ENCODE measurements at places on chromosomes 12 and 14.
A peak's percentile ranks its signal among the peaks of the same experiment; 100 is the strongest.

DNA sequence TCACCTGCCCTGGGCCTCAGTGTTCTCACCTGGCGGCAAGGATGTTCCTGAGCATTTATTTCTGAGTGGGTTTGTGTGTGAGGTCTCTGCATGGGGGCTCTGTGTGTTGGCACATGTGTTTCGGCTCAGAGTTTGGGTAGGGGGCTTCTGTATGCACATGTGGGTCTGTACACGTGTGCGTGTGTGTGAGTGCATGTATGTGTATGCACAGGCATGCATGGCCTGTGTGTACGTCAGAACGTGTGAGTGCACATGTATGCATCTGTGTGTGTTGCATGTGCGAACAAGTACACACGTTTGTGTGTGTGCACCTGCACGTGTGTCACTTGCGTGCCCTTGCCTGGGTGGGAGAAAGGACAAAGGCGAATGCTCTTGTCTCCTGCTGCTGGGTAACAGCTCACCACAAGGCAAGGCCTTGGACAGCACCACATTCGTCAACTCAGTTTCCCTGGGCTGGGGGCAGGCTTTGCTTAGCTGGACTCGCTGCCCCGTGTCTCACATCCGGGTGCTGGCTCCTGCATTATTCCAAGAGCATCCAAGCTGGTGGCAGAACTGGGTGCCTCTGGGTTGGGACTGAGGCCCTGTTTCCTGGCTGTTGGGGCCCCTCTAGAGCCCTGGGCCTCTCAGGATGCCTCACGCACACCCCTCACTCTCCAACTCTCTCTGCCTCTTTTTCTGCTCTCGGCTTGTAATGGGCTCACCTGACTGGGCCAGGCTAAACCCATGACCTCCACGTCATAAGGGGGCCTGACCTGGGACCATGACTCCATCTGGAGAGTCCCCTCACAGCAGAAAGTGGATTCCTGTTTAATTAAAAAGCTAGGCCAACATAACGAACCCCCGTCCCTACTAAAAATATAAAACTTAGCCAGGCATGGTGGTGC is 153.6 kb upstream of the C14orf180 start:
- H3K27me3 ChIP-seq = no peaks in the 10 kb centered on the region
- no peak for DNase-seq
- H3K4me1 ChIP-seq = no peaks in the 10 kb centered on the region
- H3K4me3 ChIP-seq = no peak overlapping the region
- no peak overlapping the region for H3K27ac ChIP-seq
- no peaks in the 10 kb centered on the region for H3K36me3 ChIP-seq

DNA sequence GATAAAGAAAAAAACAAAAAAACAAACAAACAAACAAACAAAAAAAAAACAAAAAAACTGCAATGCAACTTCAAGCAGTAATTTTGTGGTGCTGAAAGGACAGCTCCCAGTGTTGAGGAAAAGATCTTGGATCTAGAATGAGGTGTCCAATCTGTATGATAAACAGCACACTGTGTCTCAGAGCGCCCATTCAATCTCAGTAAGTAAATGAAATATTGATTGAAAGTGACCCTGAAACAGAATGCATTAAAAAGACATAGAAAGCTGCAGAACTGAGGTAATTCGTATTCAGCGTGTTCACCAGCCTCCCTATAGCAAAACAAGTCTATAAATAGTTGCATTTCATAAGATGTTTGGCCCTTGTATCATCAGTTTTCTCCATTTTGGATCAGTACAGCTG is 153.0 kb downstream of the NOVA1 start:
- no peaks in the 10 kb centered on the region for H3K4me1 ChIP-seq
- no peaks in the 10 kb centered on the region for H3K27me3 ChIP-seq
- no peaks in the 10 kb centered on the region for H3K36me3 ChIP-seq
- H3K4me3 ChIP-seq = no peak overlapping the region
- H3K27ac ChIP-seq = no peak overlapping the region
- no peak for DNase-seq

DNA sequence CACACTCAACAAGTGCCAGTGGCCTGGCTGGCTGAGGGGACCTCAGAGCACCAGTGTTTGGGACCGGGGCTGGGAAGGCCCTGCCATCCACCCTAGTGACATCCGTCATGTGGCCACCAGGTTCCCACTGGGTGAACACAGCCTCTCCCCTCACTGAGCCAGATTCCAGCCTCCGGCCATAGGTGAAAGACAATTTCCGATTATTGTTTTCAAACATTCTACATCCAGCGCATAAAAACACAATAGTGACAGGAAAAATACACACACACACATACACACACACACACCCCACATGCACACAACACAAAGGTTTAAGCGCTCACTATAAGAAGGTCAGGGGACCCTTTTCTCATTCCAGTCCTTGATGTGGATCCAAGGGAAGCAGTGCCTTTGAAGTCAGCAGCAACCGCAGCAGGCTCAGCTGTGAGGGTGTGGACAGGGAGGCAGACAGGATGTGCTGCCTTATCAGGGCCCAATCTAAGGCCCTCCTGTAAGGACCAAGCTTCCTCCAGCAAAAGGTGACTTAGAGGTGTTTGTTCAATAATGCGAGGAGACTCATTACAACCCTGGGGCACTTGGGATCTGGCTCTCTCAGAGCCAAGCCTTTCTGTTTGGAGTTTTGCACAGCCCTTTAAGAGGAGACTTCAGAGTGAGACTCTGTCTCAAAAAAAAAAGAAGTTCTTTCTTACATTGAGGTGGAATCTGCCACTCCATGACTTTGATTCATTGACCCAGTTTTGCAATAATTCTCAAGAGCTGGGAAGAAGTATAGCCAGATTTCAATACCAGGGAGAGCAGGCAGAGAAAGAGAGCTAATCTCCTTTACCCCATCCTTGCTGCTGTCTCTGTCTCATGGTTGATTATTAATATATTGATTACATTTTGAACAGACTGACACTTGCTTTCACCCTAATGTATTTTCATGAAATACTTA is 227.8 kb downstream of the ZFP36L1 start:
- H3K4me1 ChIP-seq = peaks cover 35% of the 10 kb centered on the region
- peak; percentile 16 for DNase-seq
- no peaks in the 10 kb centered on the region for H3K27me3 ChIP-seq
- H3K27ac ChIP-seq = no peak overlapping the region
- H3K4me3 ChIP-seq = no peak overlapping the region
- H3K36me3 ChIP-seq = no peaks in the 10 kb centered on the region

DNA sequence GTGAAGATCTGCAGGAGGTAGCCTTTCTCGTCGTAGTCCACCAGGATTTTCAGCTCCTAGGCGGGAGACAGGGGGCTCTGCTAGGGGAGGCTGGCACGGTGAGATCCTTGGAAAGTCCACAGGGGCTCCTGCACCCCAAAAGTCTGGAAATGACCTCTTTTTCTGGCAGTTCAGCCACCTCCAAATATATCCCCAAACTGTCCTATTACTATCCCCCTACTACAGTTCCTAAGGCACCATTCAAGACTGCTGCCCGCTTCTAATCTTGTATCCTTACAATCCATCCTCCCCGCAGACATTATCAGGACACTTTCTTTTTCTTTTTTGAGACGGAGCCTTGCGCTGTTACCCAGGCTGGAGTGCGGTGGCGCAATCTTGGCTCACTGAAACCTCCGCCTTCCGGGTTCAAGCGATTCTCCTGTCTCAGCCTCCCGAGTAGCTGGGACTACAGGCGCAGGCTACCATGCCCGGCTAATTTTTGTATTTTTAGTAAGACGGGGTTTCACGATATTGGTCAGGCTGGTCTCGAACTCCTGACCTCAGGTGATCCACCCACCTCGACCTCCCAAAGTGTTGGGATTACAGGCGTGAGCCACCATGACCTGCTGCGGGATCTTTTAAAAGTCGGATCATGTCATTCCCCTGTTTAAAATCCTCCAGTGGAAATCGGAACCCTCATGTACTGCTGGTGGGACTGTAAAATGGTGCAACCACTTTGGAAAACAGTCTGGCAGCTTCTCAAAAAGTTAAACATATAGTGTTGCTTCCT is 18.5 kb downstream of the HPD start:
- peak overlapping the region; percentile 85 for H3K4me3 ChIP-seq
- no peaks in the 10 kb centered on the region for H3K27me3 ChIP-seq
- no peaks in the 10 kb centered on the region for H3K36me3 ChIP-seq
- H3K27ac ChIP-seq = peak overlapping the region; percentile 21
- H3K4me1 ChIP-seq = peaks cover 18% of the 10 kb centered on the region

DNA sequence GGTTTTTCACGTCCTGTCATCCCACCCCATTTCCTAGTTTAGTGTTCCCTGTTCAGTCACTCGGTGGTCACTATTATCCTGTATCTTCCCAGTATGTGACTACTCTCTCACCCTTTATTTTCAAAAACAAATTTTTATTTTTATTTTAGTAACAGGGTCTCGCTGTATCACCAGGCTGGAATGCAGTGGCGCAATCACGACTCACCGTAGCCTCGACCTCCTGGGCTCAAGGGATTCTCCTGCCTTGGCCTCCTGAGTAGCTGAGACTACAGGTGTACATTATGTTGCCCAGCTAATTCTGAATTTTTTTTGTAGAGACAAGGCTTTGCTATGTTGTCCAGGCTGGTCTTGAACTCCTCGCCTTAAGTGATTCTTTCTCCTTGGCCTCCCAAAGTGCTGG is 20.1 kb upstream of the PRICKLE1 start:
- H3K27me3 ChIP-seq = no peaks in the 10 kb centered on the region
- H3K4me3 ChIP-seq = no peak overlapping the region
- no peaks in the 10 kb centered on the region for H3K36me3 ChIP-seq
- DNase-seq = no peak

DNA sequence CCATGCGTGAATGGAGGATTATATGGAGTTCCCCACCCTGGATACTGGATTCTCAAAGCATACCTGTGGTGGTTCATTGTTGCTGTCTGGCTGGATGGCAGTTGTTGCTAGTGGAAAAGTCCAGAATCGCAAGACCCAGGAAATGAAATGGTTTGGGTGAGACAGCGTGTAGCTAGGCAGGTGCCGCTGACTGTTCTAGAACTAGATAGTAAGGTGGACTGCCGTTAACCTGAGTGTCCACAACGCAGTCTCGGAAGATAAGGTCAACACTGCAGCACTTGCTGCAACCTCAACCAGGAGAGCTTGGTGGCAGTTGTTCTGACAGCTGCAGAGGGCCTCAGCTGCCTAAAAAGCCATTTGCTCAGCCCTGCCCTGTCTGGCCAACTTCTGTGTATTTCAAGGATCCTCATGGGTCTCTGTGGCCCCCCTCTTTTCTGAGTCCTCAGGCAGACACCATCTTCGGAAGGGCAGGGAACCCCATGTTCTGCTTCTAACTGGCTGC is 15.5 kb upstream of the IRF2BPL start:
- H3K36me3 ChIP-seq = no peaks in the 10 kb centered on the region
- no peak overlapping the region for H3K27ac ChIP-seq
- peaks cover 70% of the 10 kb centered on the region for H3K4me1 ChIP-seq
- H3K27me3 ChIP-seq = no peaks in the 10 kb centered on the region
- DNase-seq = no peak

DNA sequence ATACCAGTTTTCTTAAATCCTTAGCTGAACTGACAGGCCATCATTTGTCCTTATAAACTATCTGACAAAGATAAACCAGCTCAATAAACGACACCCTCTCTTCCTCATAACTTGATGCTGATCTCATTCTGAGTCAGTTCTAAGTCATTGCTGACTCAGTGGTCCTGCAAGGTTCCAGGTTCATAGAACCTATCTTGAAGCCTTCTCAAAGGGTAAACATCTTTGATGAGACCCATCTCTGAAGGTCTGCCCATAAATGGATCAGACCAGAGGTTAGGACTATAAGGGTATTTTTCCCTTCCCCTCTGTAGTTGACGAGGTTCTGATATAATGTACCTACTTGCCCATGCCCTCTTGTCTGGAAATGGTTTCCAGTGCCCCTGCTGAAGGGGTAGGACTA is 11.9 kb downstream of the NAA25 start:
- H3K36me3 ChIP-seq = peaks cover 44% of the 10 kb centered on the region
- DNase-seq = no peak
- peaks cover 6% of the 10 kb centered on the region for H3K4me1 ChIP-seq
- H3K27ac ChIP-seq = no peak overlapping the region

GRCh38 chr12:45667761-45668160 is 61.7 kb upstream of the ARID2 start:
- H3K36me3 ChIP-seq = no peaks in the 10 kb centered on the region
- no peak for DNase-seq

GRCh38 chr14:86237733-86238132 is 707.8 kb downstream of the FLRT2 start:
- no peaks in the 10 kb centered on the region for H3K36me3 ChIP-seq
- H3K4me1 ChIP-seq = no peaks in the 10 kb centered on the region
- no peaks in the 10 kb centered on the region for H3K27me3 ChIP-seq
- no peak overlapping the region for H3K27ac ChIP-seq
- no peak overlapping the region for H3K4me3 ChIP-seq

GRCh38 chr12:56593909-56594621 is 36.1 kb downstream of the BAZ2A start:
- peaks cover 34% of the 10 kb centered on the region for H3K36me3 ChIP-seq
- no peak overlapping the region for H3K4me3 ChIP-seq
- H3K27ac ChIP-seq = no peak overlapping the region
- H3K27me3 ChIP-seq = no peaks in the 10 kb centered on the region

GRCh38 chr12:52013626-52014310 is 7.0 kb downstream of the TAMALIN start:
- no peak overlapping the region for H3K27ac ChIP-seq
- H3K27me3 ChIP-seq = no peaks in the 10 kb centered on the region
- DNase-seq = no peak
- peaks cover 4% of the 10 kb centered on the region for H3K4me1 ChIP-seq
- H3K4me3 ChIP-seq = no peak overlapping the region
- peaks cover 32% of the 10 kb centered on the region for H3K36me3 ChIP-seq

DNA sequence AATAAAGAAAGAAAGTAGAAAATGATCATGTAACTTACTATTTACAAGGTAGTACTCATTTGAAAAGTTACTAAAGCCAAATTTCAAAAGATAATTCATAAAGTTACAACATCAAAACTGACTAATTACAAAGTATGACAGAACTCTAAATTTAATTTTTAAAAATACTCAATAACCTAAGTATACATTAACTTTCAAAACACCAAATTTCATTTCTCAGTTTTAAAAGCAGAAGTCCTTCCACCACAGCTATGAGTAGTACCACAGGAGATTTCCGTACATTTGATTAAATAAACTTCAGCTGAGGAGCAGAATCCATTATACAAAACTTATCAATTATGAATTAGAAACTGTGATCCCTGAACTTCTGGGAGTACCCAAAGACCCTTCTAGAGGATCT is 100.8 kb upstream of the BBS10 start:
- DNase-seq = no peak
- H3K4me1 ChIP-seq = no peaks in the 10 kb centered on the region
- no peaks in the 10 kb centered on the region for H3K27me3 ChIP-seq
- no peak overlapping the region for H3K4me3 ChIP-seq

GRCh38 chr14:100851946-100852620 is 26.2 kb downstream of the MEG3 start:
- peaks cover 6% of the 10 kb centered on the region for H3K4me1 ChIP-seq
- no peaks in the 10 kb centered on the region for H3K36me3 ChIP-seq
- no peak for DNase-seq
- no peak overlapping the region for H3K4me3 ChIP-seq
- no peak overlapping the region for H3K27ac ChIP-seq

- no peak overlapping the region for H3K27ac ChIP-seq
- peak overlapping the region; percentile 42 for H3K4me3 ChIP-seq
- peak; percentile 82 for DNase-seq
- no peaks in the 10 kb centered on the region for H3K36me3 ChIP-seq
- peaks cover 6% of the 10 kb centered on the region for H3K27me3 ChIP-seq
These were observed 31.8 kb upstream of the PLEKHG6 start for GRCh38 chr12:6278439-6279255.

- peak overlapping the region; percentile 30 for H3K27ac ChIP-seq
- no peaks in the 10 kb centered on the region for H3K27me3 ChIP-seq
- peaks cover 11% of the 10 kb centered on the region for H3K4me1 ChIP-seq
- H3K36me3 ChIP-seq = peaks cover 48% of the 10 kb centered on the region
These were observed 66.6 kb downstream of the KDM2B start for GRCh38 chr12:121514184-121514742.

GRCh38 chr12:65308601-65309071 is 30.2 kb downstream of the MSRB3 start:
- H3K4me1 ChIP-seq = no peaks in the 10 kb centered on the region
- DNase-seq = no peak
- no peaks in the 10 kb centered on the region for H3K36me3 ChIP-seq
- no peak overlapping the region for H3K27ac ChIP-seq
- no peak overlapping the region for H3K4me3 ChIP-seq
- H3K27me3 ChIP-seq = no peaks in the 10 kb centered on the region
